ENCODE measurements at places on chromosomes 6 and 20. TPM values are rescaled to one million over a fixed set of nuclear protein-coding genes. Genes with fewer than 3 reads are reported as not detected.

Gene THBS2
- 0.45 TPM for polyA plus RNA-seq

DNA sequence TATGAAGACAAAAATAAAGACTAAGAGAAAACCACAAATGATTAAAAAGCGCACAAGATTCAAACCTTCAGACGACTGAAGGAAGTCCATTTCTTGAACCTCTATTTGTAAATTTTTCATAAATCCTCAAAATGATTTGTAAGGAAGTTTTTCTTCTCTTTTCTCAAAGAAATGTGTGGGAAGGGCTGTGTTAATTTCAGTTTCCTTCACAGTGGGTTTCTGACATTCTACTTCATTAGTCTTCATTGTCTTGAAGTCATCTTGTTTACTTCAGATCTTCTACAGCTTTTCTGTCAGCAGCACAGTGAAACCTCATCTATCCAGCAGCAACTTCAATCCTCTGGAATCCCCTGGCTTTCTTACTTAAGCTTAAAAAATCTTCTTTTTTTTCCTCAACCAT lies 87.6 kb upstream of the MYLIP start:
- no peak for DNase-seq

Gene CST4
- not detected for polyA plus RNA-seq

- DNase-seq, result no peak
Observed at GRCh38 chr6:335572-335971, 43.3 kb downstream of the DUSP22 start.

DNA sequence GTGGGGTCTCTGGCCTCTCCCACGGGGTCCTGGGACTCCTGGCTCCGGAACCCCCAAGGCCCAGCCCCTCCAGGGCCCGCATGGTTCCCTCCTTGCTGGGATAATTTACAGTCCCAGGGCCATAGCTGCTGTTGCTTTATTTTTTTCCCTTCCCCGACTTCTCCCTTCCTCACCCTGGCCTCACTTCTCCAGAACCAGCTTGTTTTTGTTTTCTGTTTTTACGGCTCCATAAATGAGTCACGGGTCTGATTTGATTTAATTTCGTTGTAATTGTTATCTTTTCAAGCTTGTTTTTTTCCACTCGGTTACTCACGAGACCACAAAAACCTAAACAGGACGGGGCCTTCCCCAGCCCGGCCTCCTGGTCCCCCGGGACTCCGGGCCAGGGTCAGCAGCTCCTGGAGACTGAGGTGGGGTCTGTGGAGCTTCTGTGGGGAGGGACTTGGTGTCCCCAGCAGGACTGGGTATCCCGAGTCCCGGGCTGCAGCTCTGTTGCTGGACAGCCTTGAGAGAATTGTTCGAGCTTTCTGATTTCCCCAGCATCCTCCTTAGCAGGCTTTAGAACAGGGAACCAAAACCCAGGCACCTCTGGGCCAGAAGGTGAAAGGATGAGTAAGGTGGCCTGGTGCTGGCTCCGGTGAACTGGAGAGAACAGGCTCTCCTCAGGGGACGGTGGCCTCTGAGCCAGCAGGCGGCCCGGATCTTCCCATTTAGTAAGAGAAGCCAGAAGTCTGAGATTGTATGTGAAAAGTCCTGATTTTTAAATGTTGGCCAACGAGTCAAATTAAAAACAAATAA lies 94.9 kb downstream of the CEBPB start:
- no peak for DNase-seq

DNA sequence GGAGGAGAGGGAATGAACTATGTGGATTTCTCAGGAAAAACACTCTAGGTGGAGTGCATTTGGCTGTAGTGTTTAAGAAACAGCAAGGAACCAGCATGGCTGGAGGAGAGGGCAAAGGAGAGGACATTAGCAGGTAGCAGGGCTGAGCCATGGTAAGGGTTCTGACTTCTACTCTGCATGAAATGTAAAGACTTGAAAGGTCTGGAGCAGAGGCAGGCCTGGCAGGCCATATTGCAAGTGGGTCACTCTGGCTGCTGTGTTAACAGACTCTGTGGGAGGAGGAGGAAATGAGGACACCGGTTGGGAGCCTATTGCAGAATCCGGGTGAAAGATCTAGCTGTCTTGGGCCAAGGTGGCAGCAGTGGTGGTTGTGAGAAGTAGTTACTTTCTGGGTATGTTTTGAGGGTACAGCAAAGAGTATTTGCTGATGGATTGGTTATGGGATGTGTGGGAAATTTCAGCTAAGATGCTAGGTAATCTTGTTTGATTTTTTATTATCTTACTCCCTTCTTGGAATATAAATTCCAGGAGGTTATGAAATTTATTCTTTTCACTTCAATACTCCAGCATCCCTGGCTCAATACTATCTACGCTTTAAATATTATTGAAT lies 115.9 kb upstream of the BCLAF1 start:
- DNase-seq, result no peak

Gene PAX1
- polyA plus RNA-seq, result not detected

DNA sequence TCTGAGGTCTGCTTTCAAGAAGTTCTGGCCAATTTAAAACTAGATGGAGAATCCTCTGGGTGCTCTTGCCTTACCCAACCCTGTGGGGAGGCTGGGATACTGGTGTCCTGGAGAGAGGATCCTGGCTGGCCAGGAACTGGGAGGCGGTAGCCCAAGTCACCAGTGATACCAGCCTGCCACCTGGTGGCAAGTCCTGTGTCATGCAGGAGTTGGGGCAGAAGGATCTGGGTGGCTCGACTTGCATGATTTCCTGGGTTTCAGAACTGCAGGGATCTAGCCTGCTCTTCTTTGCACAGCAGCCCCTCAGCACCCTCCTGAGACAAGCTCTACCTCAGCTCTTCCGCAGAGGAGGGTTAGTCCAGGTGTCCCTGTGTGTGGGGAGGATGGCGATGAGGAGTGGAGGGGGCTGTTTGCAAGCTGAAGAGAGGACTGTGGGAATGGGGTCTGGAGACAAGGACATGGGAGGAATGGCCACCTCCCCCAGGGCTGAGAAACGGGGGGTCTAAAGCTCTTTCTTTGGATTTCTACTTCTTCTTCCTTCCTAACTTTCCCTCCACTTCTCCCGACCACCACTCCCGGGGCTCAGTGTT lies 4.2 kb downstream of the KCNK17 start:
- peak; percentile 82 for DNase-seq

DNA sequence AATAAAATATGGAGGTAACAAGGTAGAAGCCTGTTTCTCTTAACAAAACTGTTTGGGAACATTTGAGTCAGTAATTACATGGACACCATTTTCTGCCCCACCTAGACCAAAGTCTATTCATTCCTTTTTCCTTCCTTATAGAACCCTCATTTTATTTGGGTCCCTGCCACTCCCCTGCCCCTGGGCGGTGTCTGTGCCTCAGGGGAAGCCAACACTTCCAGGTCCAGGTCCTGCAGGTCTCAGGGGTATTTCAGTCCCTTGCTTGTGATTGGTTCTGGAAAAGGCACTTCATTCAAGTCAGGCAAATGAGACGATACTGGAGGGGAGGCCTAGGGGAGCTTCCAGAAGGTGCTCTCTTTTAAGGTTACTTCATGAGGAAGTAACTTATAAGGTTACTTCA lies 42.3 kb downstream of the SLC35D3 start:
- peak; percentile 89 for DNase-seq

Gene ARFGAP1
- polyA plus RNA-seq, result 84.8 TPM

Gene LY6G5C
- 3.2 TPM for polyA plus RNA-seq

- no peak for DNase-seq
Observed at GRCh38 chr6:95309545-95309944, 267.8 kb upstream of the MANEA start.

Gene TTLL9
- polyA plus RNA-seq, result not detected

Gene AVP
- not detected for polyA plus RNA-seq

Gene SLC12A5
- not detected for polyA plus RNA-seq

GRCh38 chr20:48776306-48776705 lies 51.5 kb downstream of the PREX1 start:
- DNase-seq, result no peak
